Tibial nerve (tissue), 4 donors: ENCODE measurements at places on chromosomes 4 and X. TPM values are rescaled to one million over a fixed set of nuclear protein-coding genes. Genes with fewer than 3 reads are reported as not detected.
A peak's percentile ranks its signal among the peaks of the same experiment; 100 is the strongest.

DNA sequence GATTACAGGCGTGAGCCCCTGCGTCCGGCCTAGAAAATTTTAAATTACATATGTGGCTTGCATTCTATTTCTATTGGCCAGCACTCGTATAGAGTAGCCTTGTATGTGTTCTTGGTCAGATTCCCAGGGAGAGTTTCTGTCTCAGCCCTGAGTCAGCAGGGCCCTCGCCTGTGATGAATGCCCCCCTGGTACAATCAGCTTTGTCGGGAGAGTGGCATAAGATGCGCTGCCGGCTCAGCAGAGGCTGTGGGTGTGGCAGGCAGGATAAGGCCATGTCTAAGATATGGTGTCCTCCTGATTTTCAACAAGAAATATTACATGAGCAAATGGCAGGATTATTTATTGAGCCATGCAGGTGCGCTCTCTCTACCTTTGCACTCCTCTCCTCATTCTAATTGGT is 1.6 kb upstream of the REELD1 start:
- no peak for DNase-seq
- H3K27me3 ChIP-seq = no peaks in the 10 kb centered on the region
- no peaks in the 10 kb centered on the region for H3K4me1 ChIP-seq
- H3K27ac ChIP-seq = no peak overlapping the region

DNA sequence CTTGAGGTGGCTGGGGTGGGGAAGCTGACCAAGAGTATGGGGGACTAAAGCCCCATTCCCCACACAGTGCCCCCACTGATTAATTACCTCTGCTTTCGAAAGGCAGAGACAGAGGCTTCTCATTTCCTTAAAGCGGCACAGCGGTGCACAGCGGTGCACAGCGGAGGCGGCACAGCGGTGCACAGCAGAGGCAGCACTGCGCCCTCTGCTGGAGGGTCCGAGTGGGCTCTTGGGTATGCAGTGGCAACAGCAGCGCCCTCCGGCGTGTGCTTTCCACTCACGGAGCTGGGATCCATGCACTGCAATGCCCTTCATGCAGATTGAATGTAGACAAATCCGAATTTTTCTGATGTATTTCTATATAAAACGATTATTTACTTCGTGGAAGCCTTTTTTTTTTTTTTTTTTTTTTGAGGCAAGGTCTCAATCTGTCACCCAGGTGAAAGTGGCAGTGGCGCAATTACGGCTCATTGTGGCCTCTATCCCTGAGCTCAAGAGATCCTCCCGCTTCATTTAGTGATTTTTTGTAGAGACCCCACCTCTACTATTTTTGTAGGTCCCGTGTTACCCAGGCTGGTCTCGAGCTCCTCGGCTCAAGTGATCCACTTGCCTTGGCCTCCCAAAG is 19.7 kb upstream of the PRPS2 start:
- H3K27ac ChIP-seq = no peak overlapping the region
- no peaks in the 10 kb centered on the region for H3K4me1 ChIP-seq
- peak; percentile 5 for DNase-seq

DNA sequence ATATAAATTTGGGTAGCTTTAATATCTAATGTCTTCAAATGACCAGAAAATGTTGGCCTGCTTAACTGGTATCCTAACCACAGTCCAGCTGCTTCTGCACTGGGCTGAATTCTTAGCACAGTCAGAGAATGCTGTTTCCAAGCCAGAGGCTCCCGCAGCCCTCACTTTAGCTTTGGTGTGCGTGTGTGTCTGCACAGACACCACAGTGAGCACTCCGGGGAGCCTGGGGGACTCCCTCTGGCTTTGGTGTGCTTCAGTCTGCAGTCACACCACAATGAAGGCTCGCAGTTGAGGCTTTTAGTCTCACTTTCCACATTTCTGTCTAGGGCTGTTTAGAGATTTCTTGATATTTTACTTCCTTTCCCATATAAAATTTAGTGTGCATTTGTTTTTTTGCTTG is 53.6 kb downstream of the APOO start:
- no peak overlapping the region for H3K27ac ChIP-seq
- no peak for DNase-seq
- no peaks in the 10 kb centered on the region for H3K36me3 ChIP-seq
- no peak overlapping the region for H3K4me3 ChIP-seq
- no peaks in the 10 kb centered on the region for H3K4me1 ChIP-seq
- no peaks in the 10 kb centered on the region for H3K27me3 ChIP-seq

GRCh38 chr4:150867148-150867547 is 147.9 kb downstream of the LRBA start:
- no peaks in the 10 kb centered on the region for H3K27me3 ChIP-seq
- H3K4me3 ChIP-seq = no peak overlapping the region
- H3K36me3 ChIP-seq = no peaks in the 10 kb centered on the region
- H3K27ac ChIP-seq = no peak overlapping the region
- no peaks in the 10 kb centered on the region for H3K4me1 ChIP-seq

- no peaks in the 10 kb centered on the region for H3K36me3 ChIP-seq
- H3K4me1 ChIP-seq = no peaks in the 10 kb centered on the region
- no peaks in the 10 kb centered on the region for H3K27me3 ChIP-seq
These were observed 42.8 kb upstream of the TRIM2 start for GRCh38 chr4:153161226-153161963.

DNA sequence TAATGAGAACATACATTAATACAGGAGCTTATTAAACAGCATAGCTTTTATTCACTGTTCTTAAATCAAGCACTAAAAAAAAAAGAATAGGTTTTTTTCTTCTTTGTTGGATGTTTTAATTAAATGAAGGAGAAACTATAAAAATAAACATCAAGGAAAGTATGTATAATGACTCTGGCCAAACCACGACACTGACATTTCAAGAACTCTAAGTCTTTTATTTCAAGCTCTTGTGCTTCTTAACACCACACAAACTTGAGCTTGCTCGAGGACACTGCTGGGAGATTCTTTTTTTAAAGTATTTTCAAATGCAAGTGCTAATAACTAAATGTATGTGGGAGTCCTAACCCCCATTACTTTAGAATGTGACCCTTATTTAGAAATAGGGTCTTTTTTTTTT is 204.9 kb upstream of the PPARGC1A start:
- no peaks in the 10 kb centered on the region for H3K27me3 ChIP-seq
- H3K4me1 ChIP-seq = no peaks in the 10 kb centered on the region
- H3K27ac ChIP-seq = no peak overlapping the region
- no peak overlapping the region for H3K4me3 ChIP-seq
- DNase-seq = no peak

- DNase-seq = no peak
- H3K4me1 ChIP-seq = peaks cover 11% of the 10 kb centered on the region
- no peak overlapping the region for H3K27ac ChIP-seq
- no peaks in the 10 kb centered on the region for H3K27me3 ChIP-seq
- no peaks in the 10 kb centered on the region for H3K36me3 ChIP-seq
- no peak overlapping the region for H3K4me3 ChIP-seq
These were observed 469.9 kb downstream of the PCDH10 start for GRCh38 chr4:133618963-133619362.

DNA sequence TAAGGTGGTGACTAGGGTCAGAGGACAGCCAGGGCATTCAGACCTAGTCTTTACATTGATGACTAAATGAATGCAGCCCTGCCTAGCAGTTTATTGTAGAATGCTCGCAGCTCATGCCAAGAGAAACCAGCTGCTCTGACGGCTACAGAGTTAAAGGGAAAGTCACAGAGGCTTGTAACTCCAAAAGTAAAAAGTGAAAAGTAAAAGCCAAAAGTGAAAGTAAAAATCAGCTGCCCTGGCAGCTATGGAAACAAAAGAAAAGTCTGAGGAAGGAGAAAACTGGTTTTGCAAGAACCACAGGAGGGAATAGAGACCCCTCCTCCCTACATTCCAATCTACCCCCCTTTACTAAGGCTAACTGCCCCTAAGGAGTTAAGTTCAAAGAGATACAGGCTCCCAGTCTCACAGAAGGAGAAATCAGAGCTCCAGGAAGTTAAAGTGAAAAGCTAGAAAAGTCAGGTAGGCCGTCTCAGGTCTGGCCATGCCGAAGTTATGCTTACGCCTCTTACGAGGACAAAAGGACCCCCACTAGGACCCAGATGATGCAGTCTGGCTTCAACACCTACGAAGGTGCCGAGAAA is 6.0 kb downstream of the GAGE10 start:
- H3K27me3 ChIP-seq = peaks cover 4% of the 10 kb centered on the region
- DNase-seq = no peak
- H3K4me1 ChIP-seq = peaks cover 5% of the 10 kb centered on the region
- H3K4me3 ChIP-seq = peak overlapping the region; percentile 44
- peak overlapping the region; percentile 78 for H3K27ac ChIP-seq

The CPZ gene
- total RNA-seq = 2.7 TPM
